ENCODE measurements at places on chromosomes 4 and X. TPM values are rescaled to one million over a fixed set of nuclear protein-coding genes. Genes with fewer than 3 reads are reported as not detected.

Gene MAGEB5
- total RNA-seq, result not detected

Gene LEF1
- 24.5 TPM for total RNA-seq

Gene GIMD1
- not detected for total RNA-seq

Gene DACH2
- total RNA-seq, result not detected

Gene GNPDA2
- total RNA-seq, result 15.2 TPM

Gene TCEAL2
- not detected for total RNA-seq

Gene ARSJ
- total RNA-seq, result 1.5 TPM

Gene LETM1
- total RNA-seq, result 55.7 TPM

Gene HELT
- not detected for total RNA-seq

Gene ADH7
- total RNA-seq, result not detected

Gene IL2
- total RNA-seq, result not detected

Gene NAT8L
- not detected for total RNA-seq

Gene HSFX2
- 0.45 TPM for total RNA-seq

Gene MAGEA4
- total RNA-seq, result not detected

Data from natural killer cell (primary cell).